RWPE2 (cell line): ENCODE measurements at places on chromosomes 6 and 20.
A peak's percentile ranks its signal among the peaks of the same experiment; 100 is the strongest.

- H3K4me1 ChIP-seq, result no peaks in the 10 kb centered on the region
- no peaks in the 10 kb centered on the region for H3K36me3 ChIP-seq
- no peak overlapping the region for H3K4me3 ChIP-seq
- H3K27me3 ChIP-seq, result no peaks in the 10 kb centered on the region
These were observed 91.6 kb downstream of the EPM2A start for GRCh38 chr6:145643760-145644159.

GRCh38 chr6:168634541-168635328 lies 193.8 kb downstream of the SMOC2 start:
- no peaks in the 10 kb centered on the region for H3K27me3 ChIP-seq
- H3K4me3 ChIP-seq, result no peak overlapping the region
- no peak overlapping the region for H3K27ac ChIP-seq
- H3K36me3 ChIP-seq, result no peaks in the 10 kb centered on the region
- H3K4me1 ChIP-seq, result peaks cover 12% of the 10 kb centered on the region

- H3K36me3 ChIP-seq, result peaks cover 32% of the 10 kb centered on the region
- peak overlapping the region; percentile 99 for H3K27ac ChIP-seq
- DNase-seq, result peak; percentile 93
- peaks cover 57% of the 10 kb centered on the region for H3K4me1 ChIP-seq
These were observed 700 bp upstream of the LAMA5 start for GRCh38 chr20:62367633-62368391.

GRCh38 chr6:36184311-36184710 lies 12.2 kb upstream of the BRPF3 start:
- H3K4me3 ChIP-seq, result no peak overlapping the region
- H3K27ac ChIP-seq, result no peak overlapping the region

GRCh38 chr6:158002951-158003853 lies 21.5 kb downstream of the SYNJ2 start:
- peak overlapping the region; percentile 24 for H3K27ac ChIP-seq
- H3K4me1 ChIP-seq, result peaks cover 25% of the 10 kb centered on the region
- no peak overlapping the region for H3K4me3 ChIP-seq
- no peaks in the 10 kb centered on the region for H3K27me3 ChIP-seq
- H3K36me3 ChIP-seq, result 0 out of 2 replicates have a peak, but pooled peaks cover 3% of the 10 kb centered on the region

DNA sequence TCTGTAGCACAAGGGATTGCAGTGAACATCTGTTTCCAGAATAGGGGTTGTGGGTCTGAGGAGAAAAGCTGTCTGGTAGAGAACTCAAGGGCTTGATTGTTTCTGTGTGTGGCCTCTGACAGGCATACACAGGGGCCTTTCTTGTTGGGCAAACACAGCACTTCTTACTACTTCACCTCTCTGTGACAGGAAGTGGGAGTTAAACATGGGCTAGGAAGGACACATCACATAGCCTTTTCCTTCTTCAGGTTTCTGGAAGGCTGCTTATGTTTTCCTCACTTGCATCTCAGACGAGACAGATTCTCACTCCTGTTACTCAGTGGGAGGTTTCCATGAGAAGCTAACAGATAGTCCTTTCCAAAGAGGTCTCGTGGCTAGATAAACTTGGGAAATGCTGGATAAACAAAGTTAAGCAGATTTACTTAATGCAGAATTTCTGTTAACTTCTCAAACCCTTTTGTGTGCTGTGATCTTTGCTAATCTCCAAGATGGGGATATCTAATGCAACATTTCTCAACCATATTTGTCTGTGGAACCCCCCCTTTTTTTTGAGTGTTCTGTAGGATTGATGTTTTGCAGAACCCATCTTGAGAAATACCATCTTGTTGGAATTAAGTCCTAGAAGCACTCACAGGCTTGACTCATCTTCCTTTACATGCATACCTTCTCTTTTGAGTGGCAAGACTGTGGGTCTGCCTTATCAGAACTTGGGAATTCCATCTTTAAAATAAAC lies 41.9 kb upstream of the RNF8 start:
- no peak overlapping the region for H3K27ac ChIP-seq
- H3K27me3 ChIP-seq, result no peaks in the 10 kb centered on the region
- peaks cover 46% of the 10 kb centered on the region for H3K36me3 ChIP-seq
- H3K4me3 ChIP-seq, result no peak overlapping the region

DNA sequence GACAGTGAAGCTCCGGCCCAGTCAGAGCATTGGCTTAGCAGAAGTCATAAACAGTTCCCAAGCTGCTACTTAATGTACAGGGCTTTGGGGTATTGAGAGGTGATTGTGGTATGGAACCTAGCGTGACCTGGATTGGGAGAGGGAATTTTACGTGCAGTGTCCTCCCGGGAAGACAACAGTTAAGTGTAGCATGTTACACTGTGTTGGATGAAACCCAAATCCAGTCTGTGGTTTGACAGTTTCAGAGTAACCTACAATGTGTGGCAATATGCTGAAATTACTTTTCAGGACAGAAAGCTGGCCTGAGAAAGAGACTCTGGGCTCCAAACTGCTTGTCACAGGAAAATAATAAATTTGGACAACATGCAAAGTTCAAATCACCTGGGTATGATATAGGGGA lies 28.1 kb upstream of the RALGAPA2 start:
- no peak overlapping the region for H3K4me3 ChIP-seq
- no peaks in the 10 kb centered on the region for H3K36me3 ChIP-seq
- H3K4me1 ChIP-seq, result no peaks in the 10 kb centered on the region
- no peaks in the 10 kb centered on the region for H3K27me3 ChIP-seq

DNA sequence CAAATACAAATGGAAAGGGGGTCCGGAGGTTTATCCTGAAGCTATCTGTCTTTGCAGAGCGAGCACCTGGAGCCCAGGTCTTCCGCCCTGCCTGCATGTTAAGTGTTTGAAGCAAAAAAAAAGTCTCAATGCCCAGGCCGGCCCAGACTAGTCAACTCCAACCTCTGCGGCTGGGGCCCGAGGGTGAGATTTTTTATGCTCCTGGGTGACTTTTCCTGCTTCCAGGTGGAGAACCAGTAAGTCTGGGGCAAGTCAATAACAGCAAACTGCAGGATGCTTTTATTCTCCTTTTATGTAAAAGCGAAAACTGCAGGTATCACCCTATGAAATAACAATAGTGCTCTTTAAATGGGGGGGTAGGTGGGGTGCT lies 2.0 kb upstream of the ZBP1 start:
- peak; percentile 80 for DNase-seq
- no peak overlapping the region for H3K4me3 ChIP-seq
- H3K27ac ChIP-seq, result peak overlapping the region; percentile 71

GRCh38 chr6:51292659-51293058 lies 474.0 kb downstream of the TFAP2B start:
- no peaks in the 10 kb centered on the region for H3K4me1 ChIP-seq
- no peaks in the 10 kb centered on the region for H3K27me3 ChIP-seq
- H3K36me3 ChIP-seq, result no peaks in the 10 kb centered on the region
- no peak for DNase-seq
- H3K27ac ChIP-seq, result no peak overlapping the region
- H3K4me3 ChIP-seq, result no peak overlapping the region

DNA sequence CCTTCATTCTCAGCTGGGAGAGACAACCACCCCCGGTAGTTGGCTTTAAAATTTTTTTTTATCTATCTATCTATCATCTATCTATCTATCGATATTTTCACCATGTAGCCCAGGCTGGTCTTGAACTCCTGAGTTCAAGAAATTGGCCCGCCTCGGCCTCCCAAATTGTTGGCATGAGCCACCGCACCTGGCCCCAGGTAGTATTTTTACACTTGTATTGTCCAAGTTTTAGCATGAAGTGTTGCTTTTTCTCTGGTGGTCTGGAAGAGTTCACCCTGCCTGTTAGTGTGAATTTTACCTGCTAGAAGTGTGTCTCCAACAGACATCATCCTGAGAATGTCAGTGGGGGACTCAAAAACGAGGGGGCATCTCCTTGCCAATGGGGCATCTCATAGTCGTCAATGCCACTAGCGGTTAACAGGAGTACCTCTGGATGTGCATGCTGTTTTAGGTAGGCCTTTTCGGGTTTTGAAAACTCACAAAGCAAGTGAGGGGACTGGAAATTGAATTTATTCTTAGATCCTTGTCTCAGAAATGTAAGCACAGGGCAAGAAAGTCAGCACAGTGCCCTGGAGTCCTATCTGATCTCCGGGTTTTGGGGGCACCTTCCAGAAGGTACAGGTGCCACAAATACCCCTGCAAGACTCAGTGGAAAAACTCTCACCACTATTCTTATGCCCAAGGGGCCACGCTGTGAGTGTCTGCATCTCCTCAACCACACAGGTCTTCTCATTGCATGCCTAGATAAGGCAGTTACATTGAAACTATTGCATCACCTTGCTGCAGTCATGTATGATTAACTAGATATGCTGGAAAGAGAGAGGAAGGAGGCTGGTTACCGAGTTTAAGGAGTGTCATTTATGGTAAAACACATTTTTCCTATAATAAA lies 37.1 kb downstream of the TNFAIP3 start:
- H3K4me3 ChIP-seq, result no peak overlapping the region
- H3K27me3 ChIP-seq, result no peaks in the 10 kb centered on the region
- DNase-seq, result no peak
- H3K36me3 ChIP-seq, result no peaks in the 10 kb centered on the region
- no peak overlapping the region for H3K27ac ChIP-seq

GRCh38 chr20:31840906-31841816 lies 4.2 kb downstream of the FOXS1 start:
- H3K4me3 ChIP-seq, result no peak overlapping the region
- peak overlapping the region; percentile 36 for H3K27ac ChIP-seq
- no peaks in the 10 kb centered on the region for H3K27me3 ChIP-seq
- no peaks in the 10 kb centered on the region for H3K36me3 ChIP-seq

- no peaks in the 10 kb centered on the region for H3K27me3 ChIP-seq
- no peaks in the 10 kb centered on the region for H3K4me1 ChIP-seq
- no peak overlapping the region for H3K27ac ChIP-seq
- no peak for DNase-seq
These were observed 119.7 kb upstream of the NXT1 start for GRCh38 chr20:23230766-23231385.

GRCh38 chr6:56749632-56750151 lies 107.0 kb upstream of the DST start:
- DNase-seq, result no peak
- H3K36me3 ChIP-seq, result no peaks in the 10 kb centered on the region
- H3K4me1 ChIP-seq, result peaks cover 73% of the 10 kb centered on the region
- H3K27me3 ChIP-seq, result no peaks in the 10 kb centered on the region
- peak overlapping the region; percentile 90 for H3K27ac ChIP-seq

DNA sequence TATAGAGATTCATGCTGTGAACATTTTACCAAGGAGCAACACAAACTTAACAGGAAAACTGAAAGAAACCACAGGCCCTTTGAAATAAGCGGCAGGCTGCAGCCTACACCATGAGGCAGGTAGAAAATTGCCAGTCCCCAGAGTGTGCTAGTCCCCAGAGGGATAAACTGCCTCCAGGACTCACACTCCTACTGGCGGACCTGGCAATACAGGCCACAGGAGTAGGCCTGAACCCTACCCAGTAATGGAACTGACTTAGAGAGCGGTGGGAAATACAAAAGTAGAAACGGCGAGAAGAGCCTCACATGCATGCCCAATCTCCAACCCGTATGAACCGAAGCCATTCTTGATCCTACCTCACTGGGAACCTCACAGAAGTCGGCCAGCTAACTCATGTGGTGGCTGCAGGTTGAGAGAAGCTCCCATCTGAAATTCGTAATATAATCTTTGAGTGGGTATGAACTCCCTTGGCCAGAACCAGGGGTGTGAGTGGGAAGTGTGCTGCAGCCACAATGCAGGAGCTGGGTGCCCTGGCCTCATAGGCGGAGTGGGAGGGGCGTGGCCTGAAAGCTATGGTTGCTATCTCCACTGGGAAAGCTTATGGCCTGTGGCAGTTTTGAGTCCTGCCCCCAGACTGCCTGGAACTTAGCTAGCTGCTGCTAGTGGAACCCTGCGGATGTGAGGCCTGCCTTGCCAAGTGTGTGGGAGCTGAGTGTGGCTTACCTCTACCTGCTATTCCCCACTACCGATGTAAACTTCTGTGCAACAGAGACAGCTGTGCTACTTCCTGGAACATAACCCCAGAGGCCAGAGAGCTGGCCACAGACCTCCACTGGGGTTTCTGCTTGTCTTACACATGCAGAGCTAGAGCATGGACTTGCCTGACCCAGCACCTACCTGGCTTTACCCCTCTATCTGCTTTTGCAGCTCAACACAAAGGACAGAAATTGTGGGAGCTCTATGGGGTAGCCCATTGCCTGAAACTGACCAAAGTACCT lies 146.5 kb upstream of the COL21A1 start:
- no peak overlapping the region for H3K27ac ChIP-seq
- no peak for DNase-seq
- no peaks in the 10 kb centered on the region for H3K27me3 ChIP-seq
- no peak overlapping the region for H3K4me3 ChIP-seq

DNA sequence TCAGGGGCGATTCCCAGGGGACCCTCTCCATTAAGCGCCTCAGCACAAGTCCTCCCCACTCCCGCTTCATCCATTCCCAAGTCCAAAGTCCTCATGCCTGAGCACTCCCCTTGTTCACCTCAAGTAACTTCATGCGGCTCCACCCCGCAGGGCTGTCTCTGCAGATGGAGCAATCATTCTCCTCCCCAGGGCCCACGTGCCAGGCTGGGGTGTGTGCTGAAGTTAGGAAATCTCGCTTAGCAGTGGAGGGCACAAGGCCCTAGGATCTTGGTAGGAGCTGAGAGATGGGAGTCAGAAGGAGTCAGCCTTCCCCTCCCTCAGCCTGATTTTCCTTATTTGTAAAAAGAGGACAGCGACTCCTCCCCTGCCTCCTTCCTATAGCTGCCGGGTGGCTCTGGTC lies 3.5 kb downstream of the TGM3 start:
- no peak overlapping the region for H3K4me3 ChIP-seq
- no peaks in the 10 kb centered on the region for H3K36me3 ChIP-seq
- peaks cover 1% of the 10 kb centered on the region for H3K27me3 ChIP-seq
- no peak overlapping the region for H3K27ac ChIP-seq
- no peak for DNase-seq
- no peaks in the 10 kb centered on the region for H3K4me1 ChIP-seq

- H3K27me3 ChIP-seq, result no peaks in the 10 kb centered on the region
- no peak for DNase-seq
- H3K4me1 ChIP-seq, result peaks cover 35% of the 10 kb centered on the region
These were observed 78.5 kb upstream of the SIRPA start for GRCh38 chr20:1816384-1817381.

DNA sequence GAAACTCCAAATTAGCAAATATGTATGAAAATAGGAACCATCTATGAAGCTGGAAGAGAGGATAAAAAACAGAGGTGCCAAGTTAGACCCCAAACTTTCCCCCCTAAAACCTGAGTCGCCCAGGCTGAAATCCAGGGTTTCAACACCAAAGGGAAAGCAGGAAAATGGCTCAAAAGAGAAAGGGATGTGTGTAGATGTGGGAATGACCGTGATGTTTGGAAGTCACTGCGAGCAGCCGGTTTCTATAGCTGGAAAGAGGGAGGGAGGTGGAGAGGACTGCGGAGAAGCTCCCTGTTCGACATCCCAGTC lies 4.5 kb downstream of the RING1 start:
- DNase-seq, result no peak
- no peak overlapping the region for H3K27ac ChIP-seq
- peak overlapping the region; percentile 29 for H3K4me3 ChIP-seq

- H3K36me3 ChIP-seq, result peaks cover 11% of the 10 kb centered on the region
- H3K4me3 ChIP-seq, result no peak overlapping the region
- no peak overlapping the region for H3K27ac ChIP-seq
- H3K4me1 ChIP-seq, result no peaks in the 10 kb centered on the region
- DNase-seq, result peak; percentile 57
These were observed 14.8 kb downstream of the CST7 start for GRCh38 chr20:24963672-24964505.
